NCI-H2227 treated with DMSO at 0.1 percent for 48 hours (cell line): ENCODE measurements at places on chromosomes 4 and X.

GRCh38 chr4:56843421-56843899, 22.0 kb upstream of the SPINK2 start:
- no peak for DNase-seq

DNA sequence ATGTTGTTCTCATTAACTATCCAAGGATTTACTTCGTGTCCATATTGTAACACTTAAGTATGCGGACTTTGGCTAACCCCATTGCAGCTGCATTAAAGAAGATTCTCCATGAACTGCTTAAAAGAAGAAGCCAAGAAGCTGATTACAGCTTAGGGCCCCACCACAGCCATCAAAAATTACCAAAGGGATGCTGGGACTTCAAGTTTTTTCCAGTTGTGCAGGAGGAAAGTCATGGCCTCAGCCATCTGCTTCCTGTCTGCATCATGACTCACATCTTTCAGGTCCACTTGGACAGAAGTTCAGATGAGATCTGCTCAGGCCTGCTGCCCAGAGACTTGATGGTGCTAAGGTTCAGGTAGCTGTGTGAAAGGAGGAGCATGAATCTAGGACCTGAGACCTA, 38.8 kb upstream of the CAPN6 start:
- no peak for DNase-seq

DNA sequence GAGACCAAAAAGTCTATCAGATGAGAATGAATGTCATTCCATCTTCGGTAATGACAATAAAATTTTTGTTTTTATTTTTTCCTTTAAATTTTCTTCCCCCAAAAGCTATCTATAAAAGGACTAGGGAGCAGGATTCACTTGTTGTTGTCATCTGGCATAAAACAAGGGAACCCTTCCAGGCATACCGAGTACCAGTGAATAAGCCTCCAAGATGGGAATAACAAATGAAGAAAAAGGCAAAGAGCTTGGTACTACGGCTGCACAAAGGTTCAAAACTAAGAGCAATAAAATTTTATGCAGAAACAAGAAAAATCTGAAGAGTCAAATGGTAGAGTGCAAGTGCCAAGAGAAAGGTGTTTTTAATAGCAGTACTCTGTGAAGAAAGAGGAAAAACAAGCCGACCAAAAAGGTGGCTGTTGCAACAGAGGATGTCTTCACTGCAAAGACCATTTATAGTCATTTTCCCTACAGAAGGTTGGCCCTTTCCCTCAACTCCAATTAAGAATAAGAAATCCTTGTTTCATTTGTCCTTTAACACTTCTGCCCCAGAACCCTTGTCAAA, 25.8 kb downstream of the PPP3CA start:
- DNase-seq: no peak

DNA sequence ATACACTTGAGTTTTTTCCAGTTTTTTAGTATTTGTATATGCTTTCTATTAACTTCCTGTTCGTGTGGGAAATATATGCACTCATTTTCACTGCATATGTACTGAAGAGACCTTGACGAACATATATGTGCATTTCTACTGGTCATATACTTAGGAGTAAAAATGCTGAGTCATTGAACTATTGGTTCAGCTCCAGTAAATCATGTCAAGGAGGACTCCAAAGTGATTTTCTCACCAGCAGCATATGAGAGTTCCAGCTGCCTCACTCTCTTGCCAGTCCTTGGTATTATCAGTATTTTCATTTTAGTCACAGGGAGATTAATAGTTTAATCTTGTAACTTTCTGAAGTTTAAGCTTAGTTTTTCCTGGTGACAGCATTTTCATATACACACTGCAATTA, 2750.2 kb downstream of the ARAP2 start:
- no peak for DNase-seq

DNA sequence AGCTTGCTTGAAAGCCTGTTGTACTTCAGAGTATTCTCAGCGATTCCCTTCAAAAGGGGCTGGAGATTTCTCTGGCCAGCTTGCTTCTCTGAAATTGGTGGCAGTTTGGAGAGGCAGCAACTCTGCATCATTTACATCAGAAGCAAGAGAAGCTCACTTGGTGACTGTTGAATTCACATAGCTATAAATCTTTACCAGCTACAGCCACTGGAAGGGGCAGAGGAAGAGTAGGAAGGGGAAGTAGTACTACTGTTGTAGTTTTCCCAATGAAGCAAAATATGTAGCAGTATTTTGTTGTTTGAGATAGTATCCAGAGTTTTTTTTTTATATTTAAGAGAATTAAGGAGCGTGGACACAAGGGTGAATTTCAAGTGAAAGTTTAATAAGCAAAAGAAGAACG, 2.8 kb downstream of the TENT5D start:
- DNase-seq: no peak

DNA sequence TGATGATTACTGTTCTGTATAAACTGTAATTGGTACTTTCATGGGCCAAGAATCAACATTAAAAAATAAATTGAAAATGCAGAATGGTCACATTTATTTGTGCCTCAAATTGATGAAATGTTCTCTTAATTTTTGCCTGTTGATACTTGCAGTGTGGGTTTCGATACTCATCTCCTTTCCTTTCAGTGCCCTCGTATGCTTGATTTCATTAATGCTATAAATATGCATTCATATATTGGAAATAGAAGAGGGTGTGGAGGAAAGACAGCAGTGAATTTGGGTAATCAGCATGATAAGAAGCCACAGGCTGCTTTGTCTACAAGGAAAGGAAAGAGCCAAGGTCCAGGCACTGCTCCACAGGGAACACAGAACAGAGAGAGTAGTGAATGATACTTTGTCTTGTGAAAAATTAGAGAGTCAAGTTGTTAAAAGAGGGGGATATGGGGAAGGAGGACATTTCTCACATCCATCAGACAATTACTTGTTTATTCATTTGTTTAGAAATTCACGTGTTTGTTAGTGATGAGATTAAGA, 1.0 kb upstream of the DDX60 start:
- DNase-seq: no peak
